Amniotic stem cell (primary cell): ENCODE measurements at places on chromosomes 11 and 22.

GRCh38 chr22:41380993-41381328, 781 bp upstream of the TEF start:
- DNase-seq = peak; percentile 59

GRCh38 chr11:45906965-45907611, at the start of gene FREY1:
FREY1 (minus strand) TSS chr11:45907271; CDS start chr11:45907245, 26 bp downstream.
- DNase-seq = no peak

DNA sequence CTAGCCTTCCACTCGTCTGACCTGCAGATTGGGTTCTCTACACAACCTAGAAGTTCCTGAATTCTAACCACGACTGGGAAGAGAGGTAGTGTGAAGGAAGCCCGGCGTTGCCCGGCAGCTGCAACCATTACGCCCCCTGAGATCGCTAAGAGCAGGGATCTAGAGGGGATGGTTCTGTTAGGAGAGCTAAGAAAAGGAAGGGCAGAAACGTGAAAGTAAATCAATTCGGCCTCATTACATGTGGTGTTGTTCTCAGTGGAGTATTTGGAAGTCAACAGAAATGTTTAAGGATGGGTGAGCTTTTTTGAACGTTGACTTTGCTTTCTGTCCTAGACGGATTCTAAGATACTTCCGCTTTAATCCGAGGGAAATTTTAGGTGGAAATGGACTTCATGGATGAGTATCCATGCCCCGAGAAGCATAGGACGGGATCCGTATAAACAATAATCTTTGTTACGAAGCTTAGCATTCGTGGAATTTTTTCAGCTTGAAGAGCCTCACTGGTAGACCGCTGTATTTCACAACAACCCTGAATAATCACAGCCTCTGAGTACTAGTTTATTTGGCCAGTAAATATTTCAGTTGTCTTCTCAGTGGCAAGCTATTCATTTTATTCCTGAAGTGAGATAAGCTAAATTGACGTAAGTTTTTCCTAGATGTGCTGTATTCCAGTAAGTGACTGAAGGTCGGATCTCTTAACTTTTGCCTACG, 629 bp downstream of the ATP5MG start:
- peak; percentile 68 for DNase-seq

DNA sequence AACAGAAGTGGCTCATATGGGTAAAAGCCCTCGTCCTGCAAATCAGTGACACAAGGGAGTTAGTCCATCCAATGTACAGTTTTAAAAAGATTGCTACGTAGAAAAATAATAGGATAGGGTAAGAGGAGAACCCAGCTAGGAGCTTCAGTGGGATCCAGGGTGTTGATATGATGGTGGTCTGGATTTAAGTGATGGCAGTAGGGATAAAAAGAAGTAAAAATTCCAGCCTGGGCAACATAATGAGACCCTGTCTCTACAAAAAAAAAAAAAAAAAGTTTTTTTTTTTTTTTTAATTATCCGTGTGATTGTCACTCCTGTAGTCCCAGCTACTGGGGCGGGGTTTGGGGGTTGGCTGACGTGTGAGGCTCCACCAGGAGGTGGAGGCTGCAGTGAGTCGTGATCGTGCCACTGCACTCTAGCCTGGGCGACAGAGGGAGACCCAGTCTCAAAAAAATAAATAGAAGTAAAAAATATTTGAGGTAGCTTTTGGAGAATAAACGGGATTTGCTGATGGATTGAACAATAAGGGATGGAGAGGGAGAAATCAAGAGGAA, 7.0 kb upstream of the L3MBTL2 start:
- DNase-seq = no peak

- DNase-seq = no peak
Measured at GRCh38 chr11:116312570-116313391, 460.0 kb downstream of the BUD13 start.

- no peak for DNase-seq
Measured at GRCh38 chr11:15871904-15872626, 484.3 kb downstream of the SOX6 start.

- DNase-seq = no peak
Measured at GRCh38 chr11:925158-925495, 543 bp upstream of the AP2A2 start.

DNA sequence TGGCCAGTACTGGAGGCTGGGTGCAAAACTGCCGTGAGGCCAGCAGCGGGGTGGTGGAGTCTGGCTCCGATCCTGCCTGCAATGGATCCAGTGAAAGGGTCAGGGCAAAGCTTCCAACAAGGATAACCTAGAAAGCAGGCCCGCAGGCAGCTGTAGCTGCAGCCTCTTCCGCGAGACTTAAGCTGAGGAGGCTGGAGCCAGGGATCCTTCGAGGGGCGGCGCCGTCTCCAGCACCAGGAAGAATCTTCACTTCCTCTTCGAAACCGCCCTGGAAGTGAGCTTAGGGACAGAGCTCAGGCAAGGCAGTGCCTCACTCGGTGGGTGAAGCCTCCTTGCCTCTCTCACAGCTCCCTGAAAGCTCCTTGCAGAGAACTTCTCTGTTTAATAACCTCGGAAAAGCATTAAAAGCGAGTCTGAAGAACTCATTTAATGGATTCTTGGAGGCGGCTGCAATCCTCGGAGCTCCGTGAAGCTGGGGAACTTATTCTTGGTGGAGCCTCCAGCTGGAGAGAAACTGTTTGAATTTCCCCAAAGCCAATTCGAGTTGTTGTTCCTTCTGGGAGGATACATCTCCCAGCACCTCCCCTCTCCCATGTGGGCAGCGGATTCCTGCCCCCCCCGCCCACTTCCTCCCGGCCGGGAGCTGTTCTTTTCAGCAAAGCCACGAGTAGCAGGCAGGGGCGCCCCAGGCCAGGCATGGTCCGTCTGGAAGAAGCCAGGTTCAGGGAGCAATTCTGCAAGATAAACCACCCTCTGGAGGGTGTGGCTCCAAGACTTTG, 169.9 kb downstream of the CTTN start:
- DNase-seq = no peak
